ENCODE measurements at places on chromosomes 6 and 20.
A peak's percentile ranks its signal among the peaks of the same experiment; 100 is the strongest.

DNA sequence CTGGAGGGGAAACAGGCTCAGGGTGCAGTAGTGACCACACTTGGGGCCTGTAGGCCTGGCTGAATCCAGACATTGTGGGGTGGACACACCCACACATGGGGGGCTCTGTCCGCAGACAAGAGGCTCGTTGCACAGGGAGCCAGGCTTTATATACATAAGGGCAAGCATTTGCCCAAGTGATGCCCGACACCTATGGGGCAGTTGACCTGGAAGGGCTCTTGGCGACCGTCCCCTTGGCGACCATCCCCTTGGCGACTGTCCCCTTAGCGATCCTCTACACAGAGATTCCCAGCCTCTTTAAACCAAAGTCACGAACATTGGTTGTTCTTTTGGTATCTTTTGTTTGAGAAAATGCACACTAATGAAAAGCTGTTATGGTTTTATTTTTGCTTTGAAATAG, 2.7 kb downstream of the TOX2 start:
- no peak for DNase-seq

- no peak for DNase-seq
Observed at GRCh38 chr6:80976336-80976735, 776.1 kb downstream of the TENT5A start.

GRCh38 chr20:60000271-60001042, 42.2 kb downstream of the CDH26 start:
- no peak for DNase-seq

DNA sequence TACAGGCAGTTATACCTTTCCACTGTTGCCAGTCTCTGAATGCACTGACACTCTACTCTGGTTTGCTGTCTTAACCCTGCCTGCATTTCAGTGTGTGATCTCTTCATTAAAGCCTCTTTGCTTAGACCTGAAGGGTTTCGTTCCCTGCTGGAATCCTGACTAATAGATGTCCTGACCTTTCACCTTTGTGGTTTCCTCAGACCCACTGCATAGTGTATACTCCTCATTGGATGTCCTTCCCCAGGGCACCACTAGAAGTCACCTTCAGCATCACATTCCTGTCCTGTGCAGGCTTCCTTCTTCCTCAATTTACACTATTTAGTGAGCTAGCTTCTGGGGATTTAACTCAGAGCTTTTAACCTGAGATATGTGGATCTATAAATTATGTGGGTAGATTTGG, 120.6 kb downstream of the RCAN2 start:
- DNase-seq = no peak

- DNase-seq = no peak
Observed at GRCh38 chr6:87702589-87702945, 534 bp upstream of the AKIRIN2 start.

DNA sequence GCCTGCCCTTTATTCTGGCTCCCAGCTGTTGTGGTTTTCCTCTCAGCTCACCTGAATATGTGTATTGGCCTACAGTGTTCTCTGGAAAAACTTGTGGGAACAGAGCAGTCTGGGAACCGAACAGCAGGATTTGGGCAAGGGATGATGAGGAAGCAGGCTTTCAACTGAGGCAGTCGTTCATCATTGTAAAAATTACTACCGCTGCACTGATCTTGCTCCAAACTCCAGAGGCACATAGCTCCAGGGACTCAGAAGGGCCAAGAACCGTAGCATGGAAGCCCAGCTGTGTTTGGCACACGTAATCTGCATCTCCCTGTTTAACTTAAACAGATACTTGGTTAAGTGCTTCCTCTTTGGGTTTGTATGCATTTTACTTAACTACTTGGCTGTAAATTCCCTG, 48.3 kb upstream of the EEF1A1 start:
- no peak for DNase-seq

DNA sequence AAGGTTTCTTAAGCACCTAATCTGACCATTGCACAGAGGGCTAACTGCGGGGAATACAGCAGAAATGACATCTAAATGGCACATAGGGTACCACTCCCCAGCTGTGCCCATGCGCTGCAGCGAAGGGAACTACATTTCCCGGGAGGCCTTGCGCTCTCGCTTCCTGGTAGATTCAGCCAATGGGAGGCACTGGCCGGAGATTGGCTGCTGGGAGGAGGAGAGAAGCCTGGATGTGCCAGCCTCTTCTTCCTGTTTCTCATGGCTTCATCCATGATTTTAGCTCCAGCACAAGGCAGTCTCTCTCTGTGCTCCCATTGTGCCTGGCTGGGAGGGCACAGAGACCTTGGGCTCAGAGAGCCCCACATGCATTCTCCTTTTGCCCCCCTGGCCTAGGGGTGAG, 101.7 kb upstream of the FOXA2 start:
- peak; percentile 55 for DNase-seq

- DNase-seq = no peak
Observed at GRCh38 chr6:161162722-161163121, 111.1 kb downstream of the AGPAT4 start.

DNA sequence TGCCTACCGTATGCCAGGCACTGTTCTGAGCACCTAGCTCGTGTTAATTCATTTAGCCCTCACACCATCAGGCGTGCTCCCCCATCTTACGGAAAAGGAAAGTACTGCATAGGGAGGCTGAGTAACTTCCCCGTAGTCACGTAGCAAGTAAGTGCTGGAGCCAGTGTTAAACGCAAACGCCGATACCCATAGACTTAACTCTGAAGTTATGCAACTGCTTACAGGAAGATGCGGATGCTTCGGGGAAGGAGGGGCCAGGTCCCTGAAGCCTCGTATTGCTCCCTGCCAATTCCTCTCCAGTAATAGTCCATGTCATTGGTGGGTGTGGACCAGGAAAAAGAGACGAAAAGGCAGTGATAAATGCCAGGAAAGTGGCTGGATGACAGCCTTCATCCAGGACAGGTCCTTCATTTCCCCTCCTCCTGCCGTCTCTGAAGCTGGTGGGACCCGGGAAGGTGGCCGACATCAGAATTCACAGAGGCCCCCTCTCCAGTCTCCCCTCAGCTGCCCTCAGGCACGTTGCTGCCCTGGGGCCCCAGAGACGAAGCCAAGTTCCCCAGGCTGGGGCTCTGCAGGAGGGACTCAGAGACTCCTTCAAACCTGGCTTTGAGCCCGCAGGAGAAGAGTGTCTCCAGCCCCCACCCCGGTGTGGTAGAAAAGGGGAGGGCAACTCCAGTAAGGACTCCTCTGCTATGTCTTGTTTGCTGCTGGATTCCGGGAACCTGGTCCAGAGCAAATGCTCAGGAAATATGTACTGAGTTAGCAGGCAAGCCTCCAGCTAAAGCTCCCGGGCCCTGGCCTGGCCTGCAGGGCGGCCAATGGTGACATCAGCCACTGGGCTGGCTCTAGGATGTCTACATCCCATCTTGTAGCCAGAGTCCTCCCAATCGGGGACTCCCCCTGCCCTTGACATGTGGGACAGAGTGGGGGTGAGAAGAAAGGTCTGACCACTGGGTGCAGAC, 37.8 kb downstream of the RAB44 start:
- no peak for DNase-seq

DNA sequence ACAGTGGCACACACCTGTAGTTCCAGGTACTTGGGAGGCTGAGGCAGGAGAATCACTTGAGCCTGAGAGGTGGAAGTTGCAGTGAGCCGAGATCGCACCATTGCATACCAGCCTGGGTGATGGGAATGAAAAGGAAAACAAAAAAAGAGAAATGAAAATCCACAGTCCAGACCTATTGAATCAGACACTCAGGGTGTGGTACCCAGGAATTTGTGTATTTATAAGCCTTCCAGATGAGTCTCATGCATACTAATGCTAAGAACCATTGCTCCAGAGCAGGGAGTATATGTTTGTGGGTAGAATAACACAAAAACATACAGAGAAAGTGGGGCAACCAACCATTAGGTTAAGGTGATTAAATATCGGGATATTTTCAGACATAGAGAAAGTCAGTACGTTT, 36.1 kb upstream of the PLCB4 start:
- no peak for DNase-seq

GRCh38 chr20:39298571-39299506, 336.7 kb downstream of the DHX35 start:
- DNase-seq = no peak

GRCh38 chr20:20353576-20353975, 14.3 kb upstream of the INSM1 start:
- no peak for DNase-seq

DNA sequence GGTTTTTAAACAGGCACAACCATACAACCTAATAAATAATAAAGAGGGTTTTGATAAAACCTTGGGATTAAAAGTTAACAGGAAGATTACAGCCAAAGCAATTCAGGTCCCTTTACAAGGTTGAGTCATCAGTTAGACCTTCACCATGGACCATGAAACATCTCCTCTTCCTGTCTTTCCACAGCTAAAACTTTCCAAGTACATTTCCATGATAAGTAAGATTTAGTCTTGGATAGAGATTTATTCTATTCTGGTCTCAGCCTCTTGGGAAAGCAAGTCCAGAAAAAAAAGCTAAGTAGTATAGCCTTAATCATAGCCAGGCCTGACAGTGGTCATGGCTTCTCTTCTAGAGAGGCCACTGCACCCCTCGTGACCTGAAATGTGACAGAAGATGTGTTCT, 2.9 kb upstream of the PRSS35 start:
- DNase-seq = no peak

DNA sequence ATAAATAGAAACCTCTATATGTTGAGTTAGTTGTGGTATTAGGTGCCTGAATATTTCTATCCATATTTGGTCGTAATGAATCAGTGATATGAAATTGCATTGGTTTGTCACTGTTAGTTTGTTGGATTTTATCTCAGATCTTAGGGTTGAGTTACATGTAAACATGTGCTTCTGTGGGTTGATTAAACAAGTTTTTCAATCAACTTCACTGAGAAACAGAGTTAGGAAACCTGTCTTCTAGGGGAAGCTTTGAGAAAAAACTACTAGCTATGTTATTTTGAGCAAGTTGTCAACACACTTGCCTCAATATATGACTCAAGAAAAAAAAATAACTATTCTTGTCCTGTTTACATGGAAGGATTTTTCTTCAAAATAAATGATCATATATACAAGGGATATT, 14.8 kb upstream of the ADGB start:
- DNase-seq = no peak

DNA sequence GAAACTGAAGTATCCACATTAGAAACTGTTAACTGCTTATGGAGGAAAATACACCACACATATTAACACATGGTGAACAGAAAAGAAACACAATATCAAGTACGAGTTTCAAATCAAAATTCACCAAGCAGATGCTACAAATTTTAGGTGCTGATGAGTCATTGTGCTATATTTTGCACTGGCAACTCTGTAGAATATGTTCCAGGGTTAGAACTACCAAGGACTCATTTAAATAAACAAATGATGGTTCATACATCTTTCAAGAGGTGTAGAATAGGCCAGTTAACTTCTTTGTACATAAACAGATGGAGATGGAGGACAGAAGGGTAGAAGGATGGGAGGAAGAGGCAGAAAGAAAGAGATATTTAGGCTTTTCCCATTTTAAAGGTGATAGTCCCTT, 184.9 kb downstream of the ARHGAP18 start:
- DNase-seq = no peak

DNA sequence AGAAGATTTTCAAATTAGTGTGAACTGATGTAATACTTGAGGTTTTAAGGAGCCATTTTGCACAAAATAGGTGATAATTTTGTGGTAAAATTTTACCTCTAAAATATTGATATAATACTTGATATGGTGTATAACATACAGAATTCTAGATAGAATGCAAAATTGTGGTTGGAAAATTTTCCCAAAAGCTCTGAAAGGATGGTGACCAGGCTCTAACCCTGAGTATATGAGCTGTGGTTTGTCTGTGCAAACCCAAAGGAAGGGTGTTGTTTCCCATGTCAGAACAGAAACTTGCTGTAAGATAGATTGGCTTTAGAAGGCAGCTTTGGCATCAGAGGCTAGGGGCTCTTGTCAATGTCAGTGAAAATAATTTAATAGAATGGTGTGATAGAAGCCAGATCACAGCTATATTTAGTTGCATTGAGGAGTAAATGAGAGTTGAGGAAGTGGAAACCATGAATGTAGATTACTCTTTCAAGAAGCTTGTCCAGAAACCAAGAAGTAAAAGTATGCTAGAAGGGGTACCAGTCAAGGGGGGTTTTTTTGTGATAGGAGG, 257.7 kb downstream of the FARS2 start:
- no peak for DNase-seq

GRCh38 chr20:44651684-44652423, at the start of gene ADA:
ADA (minus strand) TSS chr20:44651699; CDS start chr20:44651607, 92 bp downstream.
- no peak for DNase-seq

- DNase-seq = no peak
Observed at GRCh38 chr6:71393471-71393870, 104.9 kb downstream of the OGFRL1 start.

GRCh38 chr20:2203436-2203835, 92.4 kb upstream of the TGM3 start:
- DNase-seq = no peak

DNA sequence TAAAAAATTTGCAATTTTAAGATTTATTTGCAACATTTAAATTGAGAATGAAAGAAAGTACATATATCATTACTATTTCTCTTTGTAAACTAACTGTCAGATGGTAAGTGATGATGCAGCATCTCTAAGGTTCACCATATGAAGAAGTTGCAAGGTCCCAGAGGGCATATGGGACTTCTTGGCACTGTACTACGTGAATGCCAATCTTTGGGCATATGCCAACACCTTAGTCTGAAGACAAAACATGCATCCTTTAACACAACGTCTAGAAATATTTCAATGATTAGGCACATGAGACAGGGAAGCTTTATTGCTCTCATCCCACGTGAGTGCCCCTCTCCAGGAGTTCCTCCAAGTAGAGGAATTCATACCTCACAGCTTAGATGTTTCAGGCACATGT, 66.8 kb downstream of the CDK19 start:
- no peak for DNase-seq

GRCh38 chr6:137724018-137724403, 143.0 kb upstream of the TNFAIP3 start:
- DNase-seq = no peak

GRCh38 chr6:67679566-67680296, 955.4 kb upstream of the ADGRB3 start:
- DNase-seq = no peak

DNA sequence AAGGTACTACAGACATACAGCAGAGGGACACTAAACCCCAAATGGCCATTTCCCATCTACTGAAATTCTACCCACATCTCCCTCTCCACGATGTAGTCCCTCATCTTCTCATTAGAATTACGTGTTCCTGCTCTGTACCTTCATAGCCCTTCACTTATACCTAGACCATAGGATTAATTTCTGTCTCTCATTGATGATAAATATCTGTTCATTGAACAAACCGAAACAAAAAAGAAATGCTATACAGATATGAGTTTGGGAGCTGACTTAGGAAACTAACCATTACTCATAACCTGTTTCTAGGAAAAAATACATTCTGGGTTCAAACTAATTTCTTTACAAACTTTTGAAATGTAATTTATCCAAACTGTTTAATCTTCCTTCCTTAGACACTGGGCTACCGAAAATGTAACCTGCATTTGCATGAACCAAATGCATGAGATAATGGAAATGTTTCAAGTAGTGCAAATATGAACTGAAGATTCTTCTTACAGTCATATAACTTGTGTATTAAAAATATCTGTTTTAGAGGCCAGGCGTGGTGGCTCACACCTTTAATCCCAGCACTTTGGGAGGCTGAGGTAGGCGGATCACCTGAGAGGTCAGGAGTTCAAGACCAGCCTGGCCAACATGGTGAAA, 85.3 kb downstream of the GJA10 start:
- no peak for DNase-seq
